ENCODE measurements at places on chromosomes 6 and 20.

DNA sequence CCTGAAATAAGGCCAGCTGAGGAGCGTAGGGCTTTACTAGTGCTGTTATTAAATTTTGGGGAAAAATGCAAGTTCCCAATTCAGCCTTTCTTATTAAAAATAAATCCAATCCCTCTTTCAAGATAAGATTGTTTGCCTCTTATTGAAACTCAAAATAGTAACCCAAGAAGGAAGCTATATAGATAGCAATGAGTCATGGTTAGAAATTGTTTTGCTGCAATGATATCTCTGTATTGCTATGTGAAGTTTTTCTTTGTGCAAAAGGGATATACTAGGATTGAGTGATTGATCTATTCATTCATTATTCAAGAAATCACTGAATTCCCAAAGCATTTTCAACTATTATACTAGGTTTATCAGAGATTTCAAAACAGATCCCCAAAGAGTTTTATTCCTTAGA, 93.0 kb upstream of the HDAC2 start:
- DNase-seq: no peak

DNA sequence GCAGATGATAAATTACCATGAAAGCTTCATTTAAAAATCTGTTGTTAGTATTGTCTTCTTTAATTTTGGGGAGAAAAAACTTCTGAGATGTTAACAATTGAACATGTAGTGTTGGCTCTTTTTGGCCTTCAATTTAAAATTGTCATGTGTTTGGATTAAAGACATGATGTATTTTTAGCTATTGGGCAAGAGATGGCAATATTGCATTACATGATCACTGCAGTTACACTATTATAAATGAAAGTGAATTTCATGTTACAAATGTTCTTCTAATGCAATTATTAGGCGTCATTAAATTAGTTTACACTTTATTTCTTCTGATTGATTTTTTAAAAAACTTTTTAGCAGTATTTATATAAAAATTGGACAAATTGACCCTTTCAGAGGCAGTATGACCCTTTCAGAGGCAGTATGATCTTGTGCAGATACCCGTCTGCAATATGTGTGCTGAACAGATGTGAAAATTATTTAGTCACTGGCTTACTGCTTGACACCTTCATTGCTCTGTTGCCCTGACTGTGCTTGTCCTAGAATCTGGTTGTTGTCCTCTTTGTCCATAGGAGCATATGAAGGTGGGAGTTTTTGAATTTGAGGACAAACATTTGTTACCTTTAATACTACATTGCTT, 25.8 kb downstream of the CDKAL1 start:
- no peak for DNase-seq

- DNase-seq: no peak
Measured at GRCh38 chr6:168541307-168541706, 100.3 kb downstream of the SMOC2 start.

DNA sequence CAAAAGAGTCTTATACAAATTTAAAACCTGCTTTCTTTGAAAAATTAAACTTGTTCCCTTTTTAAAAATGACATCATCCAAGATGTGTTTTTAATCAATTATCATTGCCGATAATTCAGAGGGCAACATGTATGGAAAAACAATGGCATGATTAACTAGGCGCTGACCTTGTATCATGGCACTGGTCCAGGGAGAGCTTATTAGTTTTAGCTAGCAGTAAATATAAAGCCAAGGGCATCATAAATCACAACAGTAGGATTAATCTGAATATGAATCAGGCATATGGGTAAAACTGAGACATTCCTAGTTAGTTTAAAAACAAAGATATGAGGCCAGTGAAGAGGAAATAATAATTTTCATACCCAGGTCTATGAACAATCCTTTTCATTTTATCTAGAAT, 374.0 kb downstream of the HDGFL1 start:
- no peak for DNase-seq

DNA sequence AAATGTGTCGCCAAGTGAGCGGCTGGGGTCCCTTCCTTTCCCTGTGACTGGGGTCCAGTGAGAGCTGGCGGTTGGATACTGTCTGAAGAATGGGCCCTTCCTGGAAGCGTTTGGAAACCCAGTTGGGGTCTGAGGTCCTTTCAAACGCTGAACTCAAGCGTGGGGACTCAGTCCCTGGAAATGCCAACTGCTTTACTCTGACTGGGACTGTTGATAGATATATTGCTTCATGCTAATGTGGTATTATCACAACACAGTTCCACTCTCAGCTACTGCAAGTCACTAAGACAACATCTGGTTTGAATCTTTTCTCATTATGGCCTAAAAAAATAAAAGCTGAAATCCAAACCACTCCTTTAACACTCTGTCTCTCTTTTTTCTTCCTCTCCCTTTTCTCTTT, 23.7 kb upstream of the PSMF1 start:
- no peak for DNase-seq

DNA sequence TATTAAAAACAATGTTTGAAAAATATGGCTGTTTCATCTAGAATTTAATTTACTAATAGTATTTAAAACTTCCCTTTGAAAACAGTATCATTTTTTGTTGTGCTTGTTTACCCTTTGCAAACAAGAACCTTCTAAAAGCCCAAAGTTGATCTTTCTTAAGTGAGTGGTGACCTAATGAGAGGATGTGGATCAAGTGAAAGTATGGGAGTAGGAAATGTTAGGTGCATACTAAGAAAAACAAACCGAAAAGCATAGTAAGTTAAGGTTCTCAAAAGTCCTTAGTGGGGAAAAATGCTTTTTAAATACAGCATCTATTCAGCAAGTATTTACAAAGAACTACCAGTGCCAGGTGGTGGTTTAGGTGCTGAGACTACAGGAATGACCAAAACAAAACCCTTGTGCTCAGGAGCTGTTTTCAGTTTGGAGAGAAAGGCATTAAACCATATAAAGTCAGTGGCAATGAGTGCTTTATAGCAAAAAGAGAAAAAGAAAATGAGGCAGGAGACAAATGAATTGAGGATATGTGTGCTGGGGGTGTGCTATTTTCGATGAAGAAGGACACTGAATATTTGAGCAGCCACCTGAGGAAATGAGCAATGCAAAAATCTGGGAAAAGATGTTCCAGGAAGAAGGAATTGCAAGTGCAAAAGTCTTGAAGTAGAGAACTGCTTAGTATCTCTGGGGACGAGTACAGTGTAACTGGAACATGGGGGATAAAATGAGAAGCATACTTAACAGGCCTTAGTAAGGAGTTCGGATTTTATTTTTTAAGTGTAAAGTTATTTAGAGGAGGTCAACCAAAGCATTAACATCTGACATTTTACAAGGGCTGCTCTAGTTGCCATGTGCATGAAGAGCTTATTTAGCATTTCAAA, 24.0 kb downstream of the RNF146 start:
- no peak for DNase-seq

DNA sequence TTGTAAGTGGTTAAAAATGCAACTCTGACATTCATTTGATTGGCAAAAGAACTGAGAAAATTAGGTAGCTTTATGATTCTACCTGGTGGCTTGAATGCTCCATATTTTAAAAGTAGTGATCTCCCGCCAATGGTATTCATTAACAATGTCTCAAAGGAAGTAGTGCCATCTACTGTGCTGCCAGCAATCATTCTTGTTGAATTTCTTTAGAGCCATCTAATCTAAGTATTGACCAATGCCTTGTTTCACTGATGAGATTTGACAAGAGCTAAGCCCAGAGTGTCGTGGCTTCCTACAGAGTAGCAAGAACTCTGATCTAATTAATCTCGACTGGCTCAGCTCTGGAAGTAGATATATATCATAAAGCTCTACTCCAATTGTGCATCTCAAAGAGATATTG, 696.7 kb downstream of the C6orf118 start:
- no peak for DNase-seq

- DNase-seq: no peak
Measured at GRCh38 chr6:23940466-23940865, 185.5 kb upstream of the NRSN1 start.
